ENCODE measurements at places on chromosomes 2 and 18.

DNA sequence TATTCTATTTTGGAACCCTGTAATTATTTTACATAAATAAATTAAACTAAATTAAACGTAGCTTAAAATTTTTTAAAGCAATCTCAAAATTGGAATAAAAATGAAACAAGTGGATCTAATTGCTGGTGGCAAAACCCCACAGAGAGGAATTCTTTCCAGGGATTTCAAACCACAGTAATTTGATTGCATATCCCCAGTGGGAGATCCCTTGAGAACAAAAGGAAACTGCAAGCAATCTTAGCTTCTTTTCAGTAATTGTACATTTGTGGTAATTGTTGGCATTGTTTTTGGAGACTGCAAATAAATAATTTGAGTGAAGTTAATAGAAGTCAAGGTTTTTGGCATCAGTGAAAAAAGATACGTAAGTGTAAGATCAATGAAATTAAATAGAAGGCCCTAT lies 58.7 kb upstream of the MYCN start:
- no peak for DNase-seq

GRCh38 chr2:6071519-6071918 lies 379.3 kb downstream of the SOX11 start:
- no peak for DNase-seq

DNA sequence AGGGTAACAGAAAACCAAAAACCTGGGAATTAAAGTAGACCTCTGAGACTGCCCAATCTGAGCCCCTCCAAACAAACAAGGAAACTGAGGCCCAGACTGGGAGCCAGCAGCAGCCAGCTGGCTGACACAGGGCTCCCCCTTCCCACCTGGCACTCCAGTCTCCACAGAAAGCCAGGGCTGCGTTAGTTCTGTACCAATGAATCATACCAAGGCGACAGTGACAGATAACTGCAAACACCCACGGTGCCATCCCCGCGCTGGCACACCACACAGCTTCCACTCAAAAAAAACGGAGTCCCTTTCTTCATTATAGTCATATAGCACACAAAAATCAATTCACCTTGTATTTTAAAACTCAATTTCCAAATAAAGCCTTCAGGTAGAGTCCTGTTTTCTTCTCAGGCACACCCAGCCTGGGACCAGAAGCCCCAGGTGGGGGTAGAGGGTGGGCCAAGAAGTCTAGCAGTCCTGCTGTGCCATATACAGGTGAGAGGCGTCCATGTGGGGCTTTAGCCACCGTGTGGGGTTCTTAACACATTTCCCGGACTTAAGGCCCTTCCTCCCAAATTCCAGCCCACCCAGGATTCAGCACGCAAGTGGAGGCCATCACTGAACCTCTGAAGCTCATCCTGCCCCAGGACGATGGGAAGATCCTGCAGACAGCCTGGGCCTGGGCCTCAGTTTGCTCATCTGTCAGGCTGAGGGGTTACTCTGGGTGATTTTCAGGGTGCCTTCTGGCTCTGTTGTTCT lies 1.2 kb downstream of the PER2 start:
- DNase-seq, result no peak

- no peak for DNase-seq
Observed at GRCh38 chr2:102137138-102137537, 5.4 kb upstream of the IL1R1 start.
